ENCODE measurements at places on chromosomes 2 and 18.

GRCh38 chr18:79695856-79696850, 16.6 kb downstream of the CTDP1 start:
- no peak for DNase-seq

GRCh38 chr2:55090702-55091101, 40.5 kb upstream of the RTN4 start:
- DNase-seq, result no peak

DNA sequence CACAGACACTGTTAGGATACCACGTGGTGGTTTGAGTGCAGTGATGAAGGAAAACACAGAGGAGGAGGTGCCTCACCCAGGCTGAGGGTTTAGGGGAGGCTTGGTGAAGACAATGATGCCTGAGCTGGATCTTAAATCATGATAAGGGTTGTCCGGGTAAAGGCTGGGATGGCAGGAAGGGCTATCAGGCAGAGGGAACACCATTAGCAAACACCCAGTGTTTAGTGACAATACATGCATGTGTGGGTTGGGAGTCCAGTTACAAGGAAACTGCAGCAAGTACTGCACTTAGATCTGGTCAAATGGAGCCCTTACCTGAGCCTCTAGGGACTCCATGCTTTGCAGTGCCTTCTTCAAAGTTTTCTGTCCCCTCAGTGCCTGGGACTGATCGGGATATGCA, 79.8 kb upstream of the MBOAT2 start:
- DNase-seq, result no peak

GRCh38 chr18:46411867-46412690, 244.9 kb downstream of the LOXHD1 start:
- peak; percentile 85 for DNase-seq

DNA sequence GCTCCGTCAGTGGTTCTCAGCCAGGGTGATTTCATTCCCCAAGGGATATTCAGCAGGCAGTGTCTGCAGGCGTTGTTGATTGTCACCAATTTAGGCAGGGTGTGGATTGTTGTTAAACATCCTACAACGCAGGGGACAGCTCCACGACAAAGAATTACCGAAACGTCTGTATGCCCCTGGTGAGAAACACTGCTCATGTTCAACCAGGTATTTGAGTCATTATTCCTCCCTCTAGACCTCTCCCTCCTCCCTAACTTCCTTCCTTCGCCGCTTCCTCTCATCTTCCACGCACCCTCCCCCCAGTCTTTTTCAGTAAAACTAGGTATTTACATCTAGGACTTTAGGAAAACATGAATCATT, 50.8 kb downstream of the NCK2 start:
- DNase-seq, result no peak

GRCh38 chr2:54471221-54471711, 15.1 kb downstream of the SPTBN1 start:
- peak; percentile 89 for DNase-seq

GRCh38 chr2:41896186-41896846, 151.5 kb upstream of the PKDCC start:
- no peak for DNase-seq

DNA sequence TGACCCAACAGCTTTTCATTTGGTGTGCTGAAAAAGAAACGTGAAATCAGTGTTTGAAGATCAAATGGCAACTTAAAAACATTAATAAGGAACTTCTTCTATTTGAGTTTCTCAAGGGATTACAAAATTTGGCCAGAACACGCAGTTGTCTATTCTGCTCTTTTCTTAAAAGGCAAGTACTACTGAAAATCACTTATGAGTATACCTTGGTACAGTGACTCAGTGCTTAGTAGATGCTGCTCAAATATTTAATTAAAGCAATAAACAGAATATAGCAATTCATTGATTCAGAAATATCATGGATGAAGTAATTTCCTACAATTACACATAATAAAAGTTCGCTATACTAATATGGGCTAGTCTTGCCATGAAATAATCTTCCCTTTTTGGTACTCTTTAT, 38.2 kb upstream of the MCM6 start:
- DNase-seq, result no peak

DNA sequence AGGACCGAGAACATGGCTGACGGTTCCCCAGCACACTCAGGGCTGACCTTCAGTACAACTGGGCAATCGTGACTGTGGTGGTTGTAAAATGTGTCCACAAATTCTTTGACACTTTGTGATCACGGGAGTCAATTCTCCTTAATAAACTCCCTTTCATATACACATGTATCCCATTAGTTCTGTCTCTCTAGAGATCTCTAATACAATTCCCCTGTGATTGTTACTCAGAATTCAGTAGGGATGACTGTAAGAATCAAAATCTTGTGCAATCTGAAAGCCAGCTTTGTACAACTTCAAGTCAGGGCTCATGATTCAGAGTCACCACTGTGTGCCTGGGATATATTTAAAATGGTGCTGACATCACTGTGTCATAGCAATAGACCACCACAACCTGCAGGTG, 89.5 kb upstream of the LMAN1 start:
- DNase-seq, result peak; percentile 16

- peak; percentile 79 for DNase-seq
Observed at GRCh38 chr2:45119038-45119437, 109.8 kb upstream of the SIX2 start.

GRCh38 chr2:99571954-99572353, 82.1 kb upstream of the REV1 start:
- DNase-seq, result no peak

DNA sequence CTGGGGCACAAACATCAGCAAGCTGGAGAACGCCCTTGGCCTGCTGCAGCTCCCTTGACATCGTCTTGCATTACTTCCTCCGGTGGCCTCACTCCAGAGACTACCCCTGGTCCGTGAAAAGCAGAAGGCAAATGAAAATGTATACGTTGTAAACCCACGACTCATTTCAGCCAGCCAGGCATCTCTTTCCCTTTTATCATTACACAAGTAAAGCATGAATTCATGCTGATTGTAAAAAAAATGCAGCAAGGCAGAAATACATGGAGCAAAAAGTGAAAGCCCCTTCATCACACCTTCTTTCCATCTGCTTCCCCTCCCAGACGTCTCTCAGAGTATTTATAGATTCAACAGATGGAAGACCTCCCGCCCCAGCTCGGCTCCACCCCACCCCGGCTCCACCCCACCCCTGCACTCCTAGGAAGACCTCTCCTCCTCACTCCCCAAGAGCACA, 41.6 kb upstream of the RALBP1 start:
- no peak for DNase-seq

DNA sequence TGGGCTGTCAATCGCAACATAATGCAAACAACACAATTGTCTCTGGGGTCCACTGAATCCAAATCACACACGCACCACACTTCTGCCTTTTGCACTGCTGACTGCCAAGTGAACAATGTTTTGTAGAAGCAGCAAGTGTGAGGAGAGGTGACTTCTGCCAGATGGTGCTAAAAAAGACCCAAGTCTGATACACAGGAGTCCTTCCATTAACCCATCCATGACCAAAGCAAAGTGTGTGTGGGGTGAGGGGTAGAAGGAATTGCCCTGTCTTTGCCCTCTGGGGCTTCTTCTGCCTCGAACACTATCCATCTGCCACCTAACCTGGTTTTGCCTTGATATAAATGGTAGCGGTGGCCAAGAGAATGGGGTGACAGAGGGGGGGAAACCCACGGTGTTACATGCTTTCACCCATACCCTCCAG, 50.0 kb downstream of the C2orf42 start:
- DNase-seq, result no peak

DNA sequence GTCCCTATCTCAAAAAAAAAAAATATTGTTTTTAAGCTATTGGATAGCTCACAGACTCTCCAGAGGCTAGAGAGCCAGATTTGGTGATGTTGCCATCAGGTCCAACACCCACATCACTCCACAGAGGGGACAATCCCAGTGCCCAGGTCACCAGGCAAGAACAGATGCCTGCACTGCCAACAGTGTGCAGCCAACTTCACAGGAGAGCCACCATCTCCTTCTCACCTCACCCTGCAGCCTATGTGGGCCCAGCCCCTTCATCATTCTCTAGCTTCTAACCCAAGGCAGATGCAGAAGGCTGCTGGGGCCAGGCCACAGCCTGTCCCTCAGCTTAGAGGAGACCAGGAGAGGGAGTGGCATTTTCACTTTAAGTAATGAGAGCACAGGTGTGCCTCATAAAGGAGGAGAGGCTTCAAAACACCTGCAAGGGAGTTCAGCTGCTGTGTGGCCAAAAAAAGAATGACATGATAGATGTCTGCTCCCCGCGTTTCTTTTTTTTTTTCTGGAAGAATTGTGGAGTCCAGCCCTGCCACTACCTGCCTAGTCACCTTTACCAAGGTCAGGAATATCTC, 98.0 kb upstream of the ZSWIM2 start:
- no peak for DNase-seq

GRCh38 chr2:20217041-20217970, 7.6 kb downstream of the SDC1 start:
- no peak for DNase-seq

DNA sequence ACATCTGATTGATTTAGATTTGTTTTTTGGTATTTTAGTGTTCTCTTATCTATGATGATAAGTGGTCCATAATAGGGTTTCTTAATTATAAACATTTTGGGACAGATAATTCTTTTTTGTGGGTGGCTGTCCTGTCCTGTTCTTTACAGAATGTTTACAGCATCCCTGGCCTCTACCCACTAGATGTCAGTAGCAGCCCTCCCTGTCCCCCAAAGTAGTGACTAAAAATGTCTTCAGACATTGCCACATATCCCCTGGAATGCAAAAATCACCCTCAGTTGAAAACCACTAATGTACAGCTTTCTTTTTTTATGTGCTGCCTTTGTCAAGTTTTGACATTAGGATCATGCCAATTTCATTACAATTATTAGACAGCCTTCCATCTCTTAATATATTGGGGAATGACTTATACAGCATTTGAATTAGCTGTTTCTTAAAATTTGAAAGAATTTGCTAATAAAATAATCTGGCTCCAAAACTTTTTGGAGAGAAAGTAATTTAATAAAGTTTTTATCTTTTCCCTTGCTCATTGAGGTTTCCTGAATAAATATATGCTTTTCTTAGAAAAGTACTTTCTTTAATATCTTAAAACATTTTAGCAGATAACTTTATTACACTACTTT, 19.5 kb downstream of the WIPF1 start:
- DNase-seq, result peak; percentile 87

GRCh38 chr2:10439185-10439879, 8.8 kb downstream of the ODC1 start:
- DNase-seq, result peak; percentile 26

DNA sequence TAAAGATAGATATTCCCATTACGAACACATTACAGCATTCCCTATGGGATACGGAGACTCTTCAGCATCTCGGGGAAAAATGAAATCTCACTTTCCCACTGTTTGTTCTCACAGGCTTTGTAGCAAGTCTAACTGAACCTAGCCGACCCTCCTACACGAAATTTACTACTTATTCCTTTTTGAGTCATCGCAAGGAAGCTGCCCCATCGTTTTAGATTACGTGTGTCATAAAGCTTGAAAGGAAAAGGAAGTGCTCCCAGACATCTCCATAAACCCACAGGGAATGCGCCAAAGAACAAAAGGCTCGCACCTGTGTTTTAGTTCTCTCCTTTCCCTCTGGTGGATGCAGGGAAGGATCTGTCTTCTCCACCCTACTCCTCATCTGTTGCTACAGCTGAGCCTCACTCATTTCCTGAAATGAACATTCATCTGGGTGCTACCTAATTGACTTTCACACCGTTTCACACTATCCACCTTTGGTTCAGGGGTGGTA, 76.2 kb upstream of the STK39 start:
- DNase-seq, result no peak

- peak; percentile 34 for DNase-seq
Observed at GRCh38 chr2:120161190-120161589, 62.0 kb downstream of the TMEM185B start.

DNA sequence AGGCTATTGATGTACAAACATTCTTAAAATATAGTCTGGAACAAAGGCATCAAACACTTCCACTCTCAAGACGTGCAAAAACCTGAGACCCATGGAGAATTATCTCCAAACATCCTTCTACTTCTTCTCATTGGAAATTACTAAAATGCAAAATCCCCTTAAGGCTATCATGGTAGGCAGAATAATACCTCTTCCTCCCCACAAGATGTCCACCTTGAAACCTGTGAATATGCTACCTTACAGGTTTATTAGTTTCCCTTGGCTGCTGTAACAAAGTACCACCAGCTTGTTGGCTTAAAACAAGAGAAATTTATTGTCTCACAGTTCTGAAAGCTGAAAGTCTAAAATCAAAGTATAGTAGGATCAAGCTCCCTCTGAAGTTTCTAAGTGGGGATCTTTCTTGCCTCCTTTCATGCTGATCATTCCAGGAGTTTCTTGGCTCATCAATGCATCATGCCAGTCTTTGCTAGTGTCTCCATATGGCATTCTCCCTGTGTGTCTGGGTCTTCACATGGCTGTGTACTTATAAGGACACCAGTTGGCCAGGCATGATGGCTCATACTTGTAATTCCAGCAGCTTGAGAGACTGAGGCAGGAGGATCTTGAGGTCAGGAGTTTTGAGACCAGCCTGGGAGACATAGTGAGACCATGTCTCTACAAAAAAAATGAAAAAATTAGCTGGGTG, 163.7 kb upstream of the NCK2 start:
- DNase-seq, result no peak

DNA sequence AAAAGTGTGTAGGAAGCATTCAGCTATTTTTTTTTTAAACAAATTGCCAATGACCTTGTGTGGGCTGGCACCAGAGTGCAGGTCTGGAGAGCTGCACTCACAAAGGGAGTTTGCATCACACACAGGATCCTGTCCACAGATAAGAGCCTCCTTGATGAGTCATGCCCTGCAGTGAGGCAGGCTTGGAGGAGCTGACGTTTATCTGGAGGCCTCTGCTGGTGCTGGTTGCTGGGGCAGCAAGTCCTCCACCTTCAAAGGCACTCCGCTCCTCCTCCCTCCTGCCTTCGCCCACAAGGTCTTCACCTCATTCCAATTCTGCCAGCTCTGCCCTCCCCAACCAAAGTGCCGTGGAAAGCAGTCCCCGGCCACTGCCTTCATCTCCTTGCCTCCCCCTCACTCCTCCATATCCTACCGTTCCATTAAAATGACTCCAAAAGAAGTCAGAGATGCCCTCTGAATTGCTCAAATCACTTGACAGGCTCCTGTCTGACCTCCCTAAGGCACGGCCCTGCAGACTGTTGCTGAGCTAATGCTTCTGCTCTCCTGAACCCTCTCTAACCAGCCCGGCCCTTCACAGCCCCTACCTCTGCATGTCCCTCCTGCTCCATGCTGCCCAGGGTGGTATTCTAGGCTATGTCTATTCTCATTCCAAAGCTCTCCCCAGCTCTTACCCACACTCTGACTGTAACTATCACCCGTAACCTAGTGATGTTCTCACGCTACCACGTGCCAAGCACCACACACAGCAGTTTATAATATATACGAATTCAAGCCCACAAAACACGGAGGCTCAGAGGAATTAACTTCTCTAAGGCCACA, 30.9 kb downstream of the LONRF2 start:
- peak; percentile 96 for DNase-seq

DNA sequence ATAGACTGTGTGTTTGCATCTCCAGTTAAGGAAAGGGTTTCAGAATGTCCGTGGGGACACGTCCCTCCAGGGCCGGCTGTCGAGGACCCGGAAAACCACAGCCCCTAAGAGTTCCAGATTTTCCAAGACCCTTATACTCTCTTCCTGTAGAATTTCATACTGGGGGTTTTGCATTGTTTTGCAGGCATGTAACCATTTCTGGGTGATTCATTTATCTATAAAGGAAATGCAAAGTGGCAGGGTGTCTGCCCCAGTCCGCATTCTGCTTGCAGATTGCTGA, 8.5 kb downstream of the SP9 start:
- no peak for DNase-seq
